ENCODE measurements at places on chromosomes 6 and 20. TPM values are rescaled to one million over a fixed set of nuclear protein-coding genes. Genes with fewer than 3 reads are reported as not detected.

The GHRH gene
- total RNA-seq: not detected

The KIAA1755 gene
- 5.1 TPM for total RNA-seq

The RALY gene
- 119 TPM for total RNA-seq

- no peaks in the 10 kb centered on the region for H3K4me1 ChIP-seq
- no peaks in the 10 kb centered on the region for H3K27me3 ChIP-seq
- H3K36me3 ChIP-seq: no peaks in the 10 kb centered on the region
- H3K27ac ChIP-seq: no peak overlapping the region
Measured at GRCh38 chr6:24093381-24093780, 32.6 kb upstream of the NRSN1 start.

DNA sequence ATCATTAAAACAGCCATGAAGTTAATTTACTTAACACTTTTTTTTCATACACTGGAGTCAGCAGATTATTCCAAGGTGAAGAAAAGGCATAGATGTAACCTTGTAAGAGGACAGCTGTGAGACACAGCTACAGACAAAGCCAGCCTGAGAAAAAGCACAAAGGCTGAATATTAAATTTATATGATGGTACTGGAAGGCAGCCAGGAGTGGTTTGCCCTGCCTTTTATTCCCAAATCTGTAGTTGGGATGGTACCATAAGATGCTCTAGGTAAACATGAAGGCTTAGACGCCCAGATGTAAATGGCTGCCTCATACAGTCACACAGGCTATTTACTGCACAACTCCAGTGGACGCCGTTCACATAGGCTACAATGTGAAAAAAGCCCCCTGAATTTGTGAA, 42.1 kb upstream of the LOC128125822 start:
- H3K36me3 ChIP-seq: no peaks in the 10 kb centered on the region
- H3K4me1 ChIP-seq: no peaks in the 10 kb centered on the region
- no peak overlapping the region for H3K27ac ChIP-seq
- DNase-seq: no peak

DNA sequence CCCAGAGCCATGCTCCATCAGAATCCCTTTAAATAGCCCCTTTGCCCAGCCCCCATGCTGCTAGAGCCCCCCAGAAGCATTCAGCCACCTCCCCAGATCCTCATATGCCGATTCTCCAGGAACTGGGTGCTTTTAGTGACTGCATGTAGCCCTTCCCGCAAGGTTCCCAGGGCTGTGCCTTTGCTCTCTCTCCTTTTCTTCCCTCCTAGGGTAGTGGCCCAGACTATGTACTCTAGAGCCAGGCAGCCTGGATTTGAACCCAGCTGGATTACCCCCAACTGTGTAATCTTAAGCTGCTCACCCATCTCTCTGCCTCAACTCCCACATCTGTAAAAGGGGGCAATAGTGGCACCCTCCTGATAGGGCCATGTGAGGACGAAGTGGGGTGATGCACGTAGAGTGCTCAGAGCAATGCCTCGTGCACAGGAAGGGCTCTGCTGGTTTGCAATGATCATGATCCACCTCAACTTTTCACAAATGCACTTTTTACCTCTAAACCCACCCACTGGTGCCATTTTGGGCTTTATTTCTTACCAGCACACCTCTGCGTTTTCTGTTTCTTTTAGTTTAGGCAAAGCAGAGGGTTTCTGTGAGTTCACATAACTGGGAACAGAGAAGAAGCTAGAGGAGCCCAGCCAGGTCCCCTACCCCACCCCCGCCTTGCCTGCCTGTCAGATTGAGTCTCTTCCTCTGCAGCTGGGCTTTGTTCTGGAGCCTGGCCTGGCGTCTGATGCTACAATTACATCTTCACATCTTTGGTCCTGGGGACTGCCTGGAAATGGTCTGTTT, 396.5 kb downstream of the RNGTT start:
- H3K27ac ChIP-seq: no peak overlapping the region
- no peaks in the 10 kb centered on the region for H3K27me3 ChIP-seq
- H3K4me1 ChIP-seq: no peaks in the 10 kb centered on the region
- H3K4me3 ChIP-seq: no peak overlapping the region

GRCh38 chr6:101645770-101646169, 252.3 kb downstream of the GRIK2 start:
- H3K27ac ChIP-seq: no peak overlapping the region
- DNase-seq: no peak
- H3K27me3 ChIP-seq: no peaks in the 10 kb centered on the region
- no peak overlapping the region for H3K4me3 ChIP-seq
- no peaks in the 10 kb centered on the region for H3K36me3 ChIP-seq
- H3K4me1 ChIP-seq: no peaks in the 10 kb centered on the region
